Fibroblast of skin of scalp (primary cell): ENCODE measurements at places on chromosomes 7 and 10.
A peak's percentile ranks its signal among the peaks of the same experiment; 100 is the strongest.

DNA sequence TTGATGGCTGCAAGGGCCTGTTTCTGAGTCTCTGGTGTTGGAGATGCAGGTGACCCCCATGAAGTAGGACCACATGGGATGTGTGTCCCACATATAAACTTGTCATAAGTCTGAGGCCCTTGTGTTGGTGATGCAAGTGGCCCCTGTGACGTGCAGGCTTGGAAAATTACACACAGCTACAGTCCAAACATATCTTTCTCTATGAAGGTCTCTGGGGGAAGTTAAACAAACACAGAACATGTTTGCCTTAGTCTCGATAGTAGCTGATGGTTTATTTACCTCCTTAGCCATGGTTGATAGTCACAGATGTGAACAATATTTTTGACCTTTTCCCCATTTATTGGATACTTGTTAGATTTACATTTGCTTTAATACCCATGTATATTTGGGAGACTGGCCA is 64.7 kb downstream of the ADCY1 start:
- no peak for DNase-seq

GRCh38 chr10:44462338-44462914 is 77.5 kb upstream of the CXCL12 start:
- peak; percentile 30 for DNase-seq

GRCh38 chr10:43308986-43309385 is 42.1 kb upstream of the RASGEF1A start:
- no peak for DNase-seq

GRCh38 chr10:4383651-4384098 is 442.3 kb upstream of the AKR1E2 start:
- peak; percentile 42 for DNase-seq

DNA sequence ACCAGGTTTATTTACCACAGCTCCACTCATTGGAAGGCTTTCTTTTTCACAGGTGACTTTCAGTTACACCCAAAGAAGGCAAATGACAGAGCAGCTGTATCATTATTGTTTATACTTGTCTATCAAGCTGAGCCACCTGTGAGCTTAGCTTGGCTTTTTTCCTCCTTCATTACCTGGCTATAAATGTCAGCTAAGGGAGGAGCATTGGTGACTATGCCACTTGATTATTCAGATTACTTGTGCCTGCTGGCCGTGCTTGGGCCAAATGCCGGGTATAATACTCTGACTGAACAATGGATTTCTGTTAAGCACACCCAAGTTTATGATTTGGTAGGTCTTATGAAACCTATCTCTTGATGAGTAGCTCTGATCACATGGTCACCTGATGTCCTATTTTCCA is 9.9 kb upstream of the GNAT3 start:
- no peak for DNase-seq

DNA sequence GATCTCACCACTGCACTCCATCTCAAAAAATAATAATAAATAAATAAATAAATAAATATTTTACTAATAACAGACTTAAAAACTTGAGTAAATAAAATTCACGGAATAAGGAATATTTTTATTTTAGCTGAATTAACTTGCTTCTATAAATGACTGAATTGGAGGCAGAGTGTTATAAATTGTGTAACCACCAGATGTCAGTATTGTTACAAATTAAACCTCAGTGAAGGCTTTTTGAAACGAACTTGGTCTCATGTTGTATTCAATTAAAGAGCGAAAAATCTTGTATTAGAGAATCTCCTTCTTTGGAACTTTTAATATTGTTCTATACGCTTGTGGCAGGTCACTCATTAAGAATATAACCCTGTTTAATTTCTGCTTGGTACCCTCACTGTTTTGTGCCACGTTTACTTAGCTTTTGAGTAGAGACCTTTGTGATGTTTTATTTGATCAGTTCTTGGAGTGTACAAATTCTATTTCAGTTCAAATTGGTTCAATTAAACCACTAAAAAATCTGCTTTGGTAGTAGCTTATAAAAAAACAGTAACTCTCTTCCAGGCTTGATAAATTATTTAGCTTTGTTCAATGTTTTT is 45.6 kb upstream of the SCIN start:
- peak; percentile 51 for DNase-seq

DNA sequence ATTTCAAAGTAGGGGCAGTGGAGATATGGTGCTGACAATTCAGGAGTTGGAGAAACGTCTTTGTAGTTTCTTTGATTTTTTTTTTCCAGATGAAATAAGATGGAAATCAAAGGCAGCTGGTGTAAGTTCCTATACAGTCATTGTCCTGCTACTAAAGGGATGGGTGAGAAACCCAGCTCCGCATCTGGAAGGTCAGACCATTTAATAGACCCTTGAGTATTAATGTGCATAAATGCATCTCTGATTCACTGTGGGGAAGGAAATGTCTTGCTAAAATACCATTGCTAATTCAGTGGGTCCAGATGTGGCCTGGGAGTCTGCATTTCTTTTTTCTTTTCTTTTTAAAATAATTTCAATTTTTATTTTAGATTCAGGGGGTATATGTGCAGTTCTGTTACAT is 15.5 kb downstream of the ABCB4 start:
- DNase-seq, result no peak

DNA sequence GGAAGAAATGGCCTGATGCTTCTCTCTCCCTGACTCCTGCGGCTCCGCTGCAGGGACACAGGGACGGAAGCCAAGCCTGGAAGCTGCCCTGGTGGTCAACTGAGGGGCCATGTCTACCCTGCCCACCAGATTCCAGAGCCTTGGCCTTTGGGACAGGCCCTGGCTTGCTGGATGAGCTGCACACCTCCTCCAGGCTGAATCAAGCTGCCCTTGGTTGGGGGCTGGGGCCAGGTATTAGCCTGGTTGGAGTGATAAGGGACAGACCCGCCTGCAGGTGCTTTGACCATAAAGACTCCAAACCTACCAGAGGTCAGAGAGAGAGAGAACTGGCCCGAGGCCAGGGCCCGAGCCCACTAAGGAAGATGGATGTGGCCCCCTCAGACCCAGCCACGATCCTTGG is 30.1 kb downstream of the CRHR2 start:
- no peak for DNase-seq

DNA sequence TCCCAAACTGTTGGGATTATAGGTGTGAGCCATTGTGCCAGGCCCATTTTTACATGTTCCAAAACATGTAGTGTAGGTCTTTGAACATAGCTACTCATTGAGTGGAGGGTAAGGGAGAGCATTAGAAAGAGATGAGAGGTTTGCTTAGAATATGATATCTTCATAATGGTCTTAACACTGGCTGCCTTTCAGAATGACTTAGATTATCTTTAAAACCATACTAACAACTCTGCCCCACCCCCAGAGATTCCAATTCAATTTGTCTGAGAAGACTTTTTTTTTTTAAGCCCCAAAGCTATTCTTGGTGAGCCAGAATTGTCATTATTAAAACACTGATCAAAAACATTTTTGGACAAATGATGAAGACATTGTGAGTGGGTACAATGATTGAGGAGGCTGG is 168.9 kb downstream of the PHTF2 start:
- no peak for DNase-seq

GRCh38 chr7:134886353-134887057 is 99.8 kb upstream of the AGBL3 start:
- DNase-seq, result peak; percentile 53

GRCh38 chr10:89665302-89665701 is 20.3 kb upstream of the PANK1 start:
- DNase-seq, result no peak

DNA sequence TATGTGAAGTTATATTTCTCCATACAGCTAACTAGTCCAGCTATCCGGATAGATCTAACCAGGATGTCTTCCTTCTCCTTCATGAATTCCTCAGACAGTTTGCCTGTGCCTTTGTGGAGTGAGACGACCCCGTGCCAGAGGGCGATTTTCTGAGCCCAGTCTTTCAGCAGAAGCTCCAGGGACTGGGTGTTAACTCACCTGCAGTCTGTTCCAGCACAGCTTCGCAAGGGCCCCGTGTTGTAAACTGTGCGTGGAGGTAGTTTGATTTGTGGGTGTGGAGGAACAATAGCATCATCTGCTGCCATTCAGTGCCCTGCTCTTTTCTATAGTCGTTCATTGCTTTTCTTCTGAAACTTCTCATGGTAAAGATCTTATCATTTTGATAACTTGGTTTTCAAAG is 103.8 kb downstream of the INPP5A start:
- DNase-seq, result no peak

GRCh38 chr7:115868369-115868768 is 162.2 kb downstream of the TFEC start:
- no peak for DNase-seq

- no peak for DNase-seq
Measured at GRCh38 chr10:105770524-105771212, 1129.6 kb downstream of the SORCS3 start.

DNA sequence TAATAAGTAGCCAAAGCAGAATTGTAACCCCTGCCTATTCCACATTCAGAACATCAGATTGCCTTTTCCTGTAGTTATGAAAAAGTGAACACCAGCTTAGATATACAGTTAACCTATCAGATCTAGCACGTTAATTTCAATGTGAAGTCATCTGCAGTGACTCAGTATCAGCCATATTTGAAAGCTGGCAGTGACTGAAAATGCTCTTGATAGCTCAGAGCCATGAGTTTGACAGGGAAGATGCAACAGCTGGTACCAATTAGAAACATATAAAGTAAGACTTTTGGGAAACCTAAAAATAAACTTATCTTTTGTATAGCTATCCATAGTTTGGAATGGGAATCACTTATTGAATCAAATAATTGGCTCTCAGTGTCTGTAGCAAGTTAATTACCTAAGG is 284.1 kb upstream of the NPSR1 start:
- DNase-seq, result peak; percentile 54

GRCh38 chr7:92115821-92116220 is 18.5 kb downstream of the CYP51A1 start:
- DNase-seq, result no peak

- DNase-seq, result no peak
Measured at GRCh38 chr10:123774132-123774742, 108.1 kb downstream of the GPR26 start.

- peak; percentile 74 for DNase-seq
Measured at GRCh38 chr7:71705217-71705616, 573.3 kb downstream of the GALNT17 start.

- no peak for DNase-seq
Measured at GRCh38 chr10:75568450-75569130, 137.2 kb downstream of the LRMDA start.

GRCh38 chr7:75628055-75628454 is 110.7 kb downstream of the HIP1 start:
- no peak for DNase-seq

GRCh38 chr10:18483516-18484186 is 167.7 kb downstream of the NSUN6 start:
- no peak for DNase-seq

- no peak for DNase-seq
Measured at GRCh38 chr7:36408589-36408988, 18.9 kb downstream of the ANLN start.

DNA sequence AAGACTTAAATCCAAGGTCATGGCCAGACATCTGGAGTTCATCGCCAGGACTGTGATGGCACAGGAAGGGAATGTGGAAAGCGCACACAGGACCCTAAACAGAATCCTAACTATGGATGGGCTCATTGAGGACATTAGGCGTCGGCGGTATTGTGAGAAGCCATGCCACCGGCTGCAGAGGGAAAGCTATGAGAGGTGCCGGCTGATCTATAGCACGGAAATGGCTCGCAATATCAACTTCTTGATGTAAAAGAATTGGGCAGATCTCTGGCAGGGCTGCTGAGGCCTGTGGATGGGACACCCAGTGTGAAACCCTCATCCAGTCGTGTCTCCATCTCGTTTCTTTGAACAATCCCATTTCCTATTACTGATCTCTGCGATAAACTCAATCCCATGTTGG is 6.3 kb upstream of the CTBP2 start:
- DNase-seq, result no peak

DNA sequence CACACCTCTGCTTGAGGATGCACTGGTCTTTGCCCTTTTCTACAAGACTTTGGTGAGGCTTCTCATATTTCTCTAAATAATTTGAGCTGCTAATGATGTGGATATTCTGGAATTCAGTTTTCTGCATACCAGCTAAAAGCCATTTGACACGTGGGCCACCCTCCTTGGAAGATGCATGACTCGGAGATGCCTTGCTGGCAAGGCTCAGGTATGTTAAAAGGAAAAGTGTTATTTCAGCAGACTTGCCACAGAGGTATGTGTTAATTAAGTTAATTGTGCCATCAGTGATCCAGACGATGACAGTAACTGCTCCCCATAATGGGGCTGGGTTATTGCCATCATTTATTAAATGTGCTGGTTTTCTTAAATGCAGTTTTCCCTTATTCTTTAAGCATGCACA is 8.8 kb upstream of the GFRA1 start:
- peak; percentile 54 for DNase-seq

- DNase-seq, result no peak
Measured at GRCh38 chr7:27151341-27151930, 947 bp downstream of the HOXA3 start.

DNA sequence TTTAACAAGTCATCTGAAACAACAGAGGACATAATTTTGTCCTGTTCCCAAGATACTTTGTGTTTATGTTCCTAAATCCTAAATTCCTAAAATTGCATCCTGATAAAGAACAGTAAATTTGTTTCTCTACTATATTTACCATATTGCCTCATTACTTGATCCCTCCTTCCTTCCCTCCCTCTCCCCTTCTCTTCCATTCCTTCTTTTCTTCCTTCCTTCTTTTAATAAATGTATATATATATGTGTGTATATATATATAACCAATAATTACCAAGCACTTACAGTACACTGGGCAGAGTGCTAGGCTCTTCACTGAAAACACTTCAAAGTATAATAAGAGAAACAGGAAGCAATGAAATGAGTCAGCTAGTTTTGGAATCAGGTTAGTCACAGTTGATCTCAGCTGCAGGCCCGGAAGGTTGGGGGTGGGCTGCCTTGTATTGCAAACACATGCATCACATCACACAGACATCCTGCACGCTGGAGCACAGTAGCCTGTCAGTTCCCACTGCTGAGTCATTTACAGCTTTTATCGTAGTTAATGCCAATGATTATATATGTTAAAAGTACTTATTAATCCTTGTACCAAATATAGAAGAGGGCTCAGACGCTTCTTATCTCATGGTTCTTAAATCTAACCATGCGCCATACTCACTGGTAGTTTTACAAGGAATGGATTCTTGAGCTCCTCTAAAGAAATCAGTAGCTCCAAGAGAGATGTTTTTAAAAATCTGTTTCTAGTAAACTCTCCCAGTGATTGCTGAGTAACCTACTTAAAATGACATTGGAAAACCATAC is 551.7 kb downstream of the GRM8 start:
- peak; percentile 96 for DNase-seq

DNA sequence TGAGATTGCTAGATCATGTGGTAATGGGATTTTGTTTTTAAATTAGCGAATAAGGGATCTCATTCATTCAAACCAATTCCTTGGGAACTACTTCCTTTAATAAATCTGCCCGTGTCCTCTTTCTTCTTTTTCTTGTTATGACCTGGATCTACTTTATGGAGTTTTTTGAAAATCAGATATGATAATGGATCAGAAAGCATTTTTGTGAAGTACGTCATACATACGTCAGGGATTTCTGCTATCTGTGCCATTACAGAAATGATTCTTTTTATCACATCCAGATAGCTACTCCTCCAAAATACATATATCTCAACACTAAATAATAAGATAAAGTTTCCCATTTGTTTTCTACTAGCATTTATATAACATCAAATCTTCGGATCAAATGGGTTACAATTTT is 40.2 kb upstream of the STK17A start:
- DNase-seq, result no peak

- DNase-seq, result no peak
Measured at GRCh38 chr7:107693396-107693795, 32.8 kb downstream of the SLC26A4 start.
